SK-MEL-5 (cell line): ENCODE measurements at places on chromosomes 11 and 22.

DNA sequence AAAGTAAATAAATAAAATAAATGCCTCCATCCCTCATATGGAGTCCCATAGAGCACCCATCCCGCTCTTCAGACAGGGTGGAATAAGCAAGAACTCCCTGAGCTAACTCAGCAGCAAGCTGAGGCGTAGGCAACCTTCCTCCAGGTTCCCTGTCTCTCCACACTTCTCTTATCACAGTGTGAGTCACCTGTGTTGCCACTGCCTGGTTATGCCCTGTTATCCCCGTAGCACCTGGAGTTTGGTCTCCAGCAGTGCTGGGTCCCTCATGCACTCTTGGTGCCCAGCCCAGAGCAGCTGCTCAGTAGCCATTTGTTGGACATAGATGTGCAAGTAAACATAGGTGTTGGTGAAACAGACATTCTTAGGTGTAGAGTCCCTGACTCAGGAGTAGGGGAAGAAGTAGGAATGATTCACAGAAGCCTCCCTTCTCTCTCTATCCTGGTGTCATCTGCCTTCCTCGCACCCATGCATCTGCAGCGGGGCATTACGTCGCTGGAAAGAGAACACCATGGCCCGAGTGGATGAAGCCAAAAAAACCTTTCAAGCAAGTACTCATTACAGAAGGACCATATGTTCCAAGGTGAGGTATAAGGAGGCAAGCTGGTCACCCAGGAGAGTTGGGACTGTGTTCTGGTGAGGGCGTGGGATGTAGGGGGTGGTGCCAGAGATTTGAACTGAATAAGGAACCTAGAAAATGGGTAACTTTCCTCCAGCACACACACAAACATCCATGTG, 56.0 kb downstream of the PISD start:
- DNase-seq, result no peak

GRCh38 chr11:70921804-70922203, 330.6 kb downstream of the SHANK2 start:
- DNase-seq, result no peak

GRCh38 chr11:69367211-69367964, 73.4 kb downstream of the MYEOV start:
- no peak for DNase-seq

DNA sequence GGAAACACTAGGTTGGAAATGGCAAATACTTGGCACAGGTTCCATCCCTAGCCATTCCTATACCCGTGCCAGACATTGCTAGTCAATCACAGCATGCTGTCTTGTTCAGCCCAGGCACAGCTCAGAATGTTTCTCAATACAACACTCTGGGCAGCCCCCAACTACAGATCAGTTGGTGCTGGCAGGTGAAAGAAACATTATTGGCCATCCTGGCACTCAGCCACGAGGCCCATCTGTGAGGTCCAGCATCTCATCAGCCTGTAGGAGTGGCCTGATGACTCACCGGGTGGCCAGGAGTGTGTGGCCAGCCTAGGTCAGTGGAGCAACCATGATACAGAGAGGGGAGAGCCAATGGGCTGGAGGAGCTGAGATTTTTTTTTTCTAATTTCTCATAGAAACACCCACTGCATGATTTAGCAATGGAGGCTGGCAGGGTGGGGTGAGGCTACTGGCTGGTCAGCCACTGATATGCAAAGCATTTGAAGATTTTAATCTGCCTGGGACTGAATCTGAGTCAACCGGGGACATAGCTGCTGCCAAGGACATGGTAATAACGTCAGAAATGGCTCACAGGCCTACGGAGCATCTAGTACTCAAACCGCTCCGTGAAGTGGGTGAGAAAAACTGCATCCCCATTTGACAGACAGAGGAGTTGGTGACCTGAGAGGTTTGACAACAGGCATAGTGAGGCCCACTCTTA, 5.4 kb downstream of the MYO18B start:
- DNase-seq, result no peak

GRCh38 chr22:27309697-27310096, 491.9 kb downstream of the MN1 start:
- DNase-seq, result no peak

DNA sequence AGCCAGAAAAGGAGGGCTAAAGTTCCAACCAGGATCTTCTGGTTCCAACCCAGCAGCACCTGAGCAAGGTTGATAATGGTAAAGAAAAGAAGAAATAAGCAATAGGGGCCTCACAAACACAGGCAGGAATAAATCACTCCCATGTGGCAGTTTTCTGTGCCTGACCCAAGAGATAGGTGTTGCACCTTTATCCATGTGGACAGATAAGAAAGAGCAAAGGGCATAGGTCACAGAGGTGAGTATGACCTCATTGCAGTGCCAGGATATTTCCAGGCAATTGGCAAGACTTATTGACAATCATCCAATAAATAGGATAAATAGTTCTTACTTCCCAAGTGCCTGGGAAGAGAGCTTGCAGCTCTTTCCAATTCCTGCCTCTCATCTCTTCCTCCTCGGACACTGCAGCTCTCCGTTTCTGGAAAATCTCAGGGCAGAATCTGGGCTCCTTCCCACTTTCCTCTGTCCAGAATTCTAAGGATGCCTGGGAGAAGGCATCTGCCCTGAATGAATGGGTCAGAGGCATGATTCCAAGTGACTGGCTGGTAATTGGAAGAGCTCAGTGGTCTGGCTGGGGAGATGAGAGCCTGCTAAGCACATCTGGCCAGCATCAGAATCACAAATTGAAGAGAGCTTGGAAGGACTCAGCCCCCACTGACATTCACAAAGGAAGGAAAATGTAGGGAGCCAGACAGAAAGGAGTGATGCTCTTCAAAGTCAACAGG, 14.5 kb upstream of the LRRC55 start:
- no peak for DNase-seq

DNA sequence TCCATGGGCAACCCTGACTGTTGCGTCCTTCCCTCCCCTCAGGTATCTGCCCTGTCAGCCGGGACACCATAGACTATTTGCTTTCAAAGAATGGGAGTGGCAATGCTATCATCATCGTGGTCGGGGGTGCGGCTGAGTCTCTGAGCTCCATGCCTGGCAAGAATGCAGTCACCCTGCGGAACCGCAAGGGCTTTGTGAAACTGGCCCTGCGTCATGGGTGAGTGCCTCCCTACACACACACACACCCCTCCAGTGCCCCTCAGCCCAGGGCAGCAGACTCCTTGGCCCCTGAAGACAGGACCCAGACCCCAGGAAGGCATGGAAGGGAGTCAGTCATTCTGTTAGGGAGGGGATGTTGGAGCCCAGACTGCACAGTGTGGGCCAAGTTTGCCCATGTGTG, 17.9 kb upstream of the UVRAG start:
- DNase-seq, result no peak
